Right cardiac atrium (tissue), 5 donors: ENCODE measurements at places on chromosomes 3 and 15. TPM values are rescaled to one million over a fixed set of nuclear protein-coding genes. Genes with fewer than 3 reads are reported as not detected.

DNA sequence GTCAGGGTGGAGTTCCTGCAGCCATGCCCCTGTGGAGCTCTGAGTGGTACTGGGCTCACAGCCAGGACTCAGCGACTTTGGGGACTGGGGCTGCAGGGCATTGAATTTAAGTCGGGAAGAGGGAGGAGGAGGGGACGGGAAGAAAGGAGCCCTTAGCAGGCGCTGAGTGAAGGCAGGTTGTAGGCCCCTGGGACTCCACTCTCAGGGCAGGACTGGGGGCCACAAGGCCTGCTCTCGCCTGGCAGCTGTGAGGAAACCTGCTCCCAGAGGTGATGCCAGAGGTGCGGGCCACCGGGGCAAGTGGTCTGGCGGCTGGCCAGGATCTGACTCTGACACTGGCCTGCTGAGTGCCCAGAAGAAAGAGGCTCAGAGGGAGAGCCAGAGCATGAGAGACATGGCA lies 73.5 kb downstream of the EPHB3 start:
- peak; percentile 56 for DNase-seq

DNA sequence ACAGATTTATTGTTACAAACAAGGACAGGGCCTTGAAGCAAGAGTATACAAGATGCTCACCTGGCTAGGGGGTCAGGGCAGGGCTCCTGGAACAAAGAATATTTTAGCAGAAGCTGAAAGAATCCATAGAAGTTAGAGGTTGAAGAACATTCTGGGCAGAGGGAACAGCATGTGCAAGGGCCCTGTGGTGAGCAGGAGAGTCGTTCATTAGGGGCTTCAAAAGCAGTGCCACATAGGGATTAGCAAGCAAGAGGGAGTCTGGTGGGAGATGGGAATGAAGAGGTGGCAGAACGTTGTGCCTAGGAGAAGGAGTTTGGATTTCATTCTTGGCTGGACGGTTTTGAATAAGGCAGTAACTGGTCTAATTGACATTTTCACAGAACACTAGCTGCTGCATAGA lies 22.9 kb downstream of the DNAJB8 start:
- DNase-seq: no peak

DNA sequence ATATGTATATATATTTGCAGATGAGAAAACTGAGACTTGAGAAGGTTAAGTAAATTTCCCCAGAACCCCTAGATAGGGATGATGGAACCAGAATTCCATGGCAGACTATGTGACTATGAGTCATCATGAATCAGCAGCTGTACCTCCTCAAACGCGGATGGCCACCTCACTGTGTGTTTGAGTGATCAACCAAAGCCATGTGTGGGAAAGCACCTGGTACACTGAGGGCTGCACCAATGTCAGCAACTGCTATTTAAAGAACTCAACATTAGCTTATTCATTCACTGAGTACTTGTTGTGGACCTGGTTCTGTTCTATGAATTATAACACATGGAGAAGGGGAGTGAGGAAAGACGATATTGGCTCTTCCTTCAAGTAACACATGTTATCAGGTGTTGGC lies 377.0 kb downstream of the GAP43 start:
- no peak for DNase-seq

Gene CATSPER2
- total RNA-seq: 1.2 TPM

Gene GCHFR
- total RNA-seq: 8.1 TPM
